ENCODE measurements at places on chromosomes 1 and 21.
A peak's percentile ranks its signal among the peaks of the same experiment; 100 is the strongest.

GRCh38 chr1:245306020-245306419 is 151.2 kb downstream of the KIF26B start:
- DNase-seq: no peak

DNA sequence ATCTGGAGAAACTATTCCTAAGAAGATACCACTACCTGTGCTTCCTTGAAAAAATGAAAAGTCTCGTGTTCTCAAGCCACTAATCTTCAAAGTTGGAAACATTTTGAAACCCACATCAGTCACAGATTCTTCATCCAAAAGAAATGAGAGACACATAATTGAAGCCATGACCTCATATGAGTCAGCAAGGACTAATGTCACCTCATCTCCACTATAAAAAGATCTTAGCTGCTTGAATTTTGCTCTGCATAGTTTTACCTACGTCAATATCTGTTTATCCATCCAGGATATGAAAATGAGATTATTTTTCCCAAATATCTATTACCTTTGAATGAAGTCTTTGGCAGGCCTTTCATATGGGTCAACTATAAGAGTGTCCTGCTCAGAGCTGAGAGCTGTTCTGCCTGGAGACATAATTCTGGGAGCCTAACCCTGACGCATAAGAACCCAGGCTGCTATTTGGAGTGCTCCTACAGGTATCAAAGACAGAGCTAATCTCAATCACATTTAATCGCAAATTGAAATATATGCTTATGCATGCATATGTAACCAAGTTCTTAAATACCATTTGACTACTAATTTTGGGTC is 312.5 kb upstream of the PKN2 start:
- no peak for DNase-seq

DNA sequence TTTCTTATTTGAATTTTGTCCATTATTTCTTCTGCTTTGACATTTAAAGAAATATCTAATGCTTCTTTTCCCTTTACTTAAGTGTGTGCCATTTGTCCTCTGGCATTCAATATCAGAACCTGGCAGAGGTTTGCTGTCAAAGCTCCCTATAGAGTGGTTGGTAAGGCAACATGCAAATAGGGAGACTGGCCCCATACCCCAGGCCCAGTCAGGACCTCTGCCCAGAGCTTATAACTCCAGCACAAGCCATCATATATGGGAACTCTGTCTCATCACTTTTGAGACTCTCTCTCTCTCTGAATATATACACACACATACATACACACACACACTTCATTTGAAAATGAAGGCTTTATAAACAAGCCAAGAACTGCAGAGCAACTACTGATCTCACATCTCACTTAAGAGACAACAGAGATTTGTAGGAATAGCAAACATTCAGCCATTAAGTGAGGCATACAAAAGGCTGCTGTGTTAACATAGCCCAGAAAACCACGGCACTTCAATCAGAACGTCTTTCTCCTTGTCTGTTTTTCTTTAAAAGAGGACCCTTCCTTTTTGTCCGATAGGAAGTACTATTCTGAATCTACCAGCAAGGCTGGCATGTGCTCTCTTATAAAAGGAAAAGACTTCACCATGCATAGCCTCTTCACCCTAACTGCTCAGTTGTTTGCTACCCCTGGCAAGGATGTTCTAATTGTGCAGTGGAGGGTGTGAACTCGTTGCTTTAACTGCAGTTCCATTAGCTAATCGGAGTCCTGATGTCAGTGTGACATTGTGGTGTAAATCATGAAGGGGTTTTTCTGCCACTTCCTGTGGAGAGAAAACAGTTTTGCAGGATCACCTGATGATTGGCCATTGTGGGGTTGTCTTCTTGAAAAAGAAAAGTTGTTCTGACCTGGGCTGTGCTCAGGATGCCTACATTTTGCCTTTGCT is 101.7 kb downstream of the NR5A2 start:
- DNase-seq: peak; percentile 4

DNA sequence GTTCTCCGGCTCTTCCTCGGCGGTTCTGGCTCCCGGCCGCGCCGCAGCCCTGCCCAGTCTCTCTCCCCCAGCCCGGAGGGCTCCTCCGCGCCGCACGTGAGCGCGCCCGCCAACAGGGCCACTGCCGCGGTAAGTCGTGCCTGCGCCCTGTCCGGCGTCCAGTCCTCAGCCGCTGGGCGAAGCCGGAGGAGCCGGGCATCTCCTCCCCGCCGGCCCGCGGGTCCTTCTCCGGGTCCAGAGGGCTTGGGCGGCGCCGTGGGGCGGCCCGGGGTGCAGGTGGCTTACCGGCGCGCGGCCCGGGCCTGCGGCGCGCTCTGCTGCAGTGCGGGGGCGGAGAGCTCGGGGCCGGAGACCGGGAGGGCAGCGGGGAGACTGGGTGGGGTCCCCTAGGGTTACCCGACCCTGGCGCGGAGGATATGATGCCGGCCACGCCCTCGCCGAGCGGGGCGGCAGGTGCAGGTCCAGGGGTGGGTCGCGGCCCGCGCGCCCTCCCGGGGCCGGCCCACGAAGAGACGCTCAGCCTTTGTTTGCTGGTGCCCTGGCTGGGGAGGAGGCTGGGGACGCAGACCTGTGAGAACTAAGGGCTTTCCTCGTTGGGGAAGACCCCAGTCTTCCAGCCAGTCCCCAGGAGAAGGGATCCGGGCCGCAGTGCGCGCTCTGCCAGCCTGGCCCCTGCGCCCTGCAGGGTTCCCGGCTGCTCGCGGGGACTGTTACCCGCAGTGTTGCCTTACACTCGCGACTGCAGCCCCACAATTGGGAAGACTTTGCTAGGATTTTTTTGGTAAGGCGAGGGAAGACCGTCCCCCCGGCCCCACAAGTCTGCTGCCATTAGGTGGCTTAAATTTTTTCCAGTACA is at the start of gene DOP1B:
DOP1B (plus strand) TSS at position 10 of the 856 bp plus-strand sequence. CDS start 7,910 bp downstream, outside the sequence.
- DNase-seq: no peak

GRCh38 chr1:74508449-74508848 is 4.0 kb downstream of the LRRC53 start:
- DNase-seq: no peak

DNA sequence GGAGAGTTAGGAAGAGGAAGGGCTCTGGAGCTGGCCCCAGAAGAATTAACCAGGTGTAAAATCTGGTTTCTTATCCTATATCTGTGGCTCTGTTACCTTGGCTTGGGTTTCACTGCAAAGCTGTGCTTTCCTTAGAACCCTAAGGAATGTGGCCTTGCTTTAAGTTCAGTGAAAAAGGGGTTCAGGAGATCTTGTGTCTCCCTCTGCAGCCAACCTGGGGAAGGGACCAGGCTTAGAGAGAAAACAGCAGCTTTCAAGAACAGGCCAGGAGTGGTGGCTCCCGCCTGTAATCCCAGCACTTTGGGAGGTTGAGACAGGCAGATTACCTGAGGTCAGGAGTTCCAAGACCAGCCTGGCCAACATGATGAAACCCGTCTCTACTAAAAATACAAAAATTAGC is 16.1 kb upstream of the MYCL start:
- DNase-seq: no peak

DNA sequence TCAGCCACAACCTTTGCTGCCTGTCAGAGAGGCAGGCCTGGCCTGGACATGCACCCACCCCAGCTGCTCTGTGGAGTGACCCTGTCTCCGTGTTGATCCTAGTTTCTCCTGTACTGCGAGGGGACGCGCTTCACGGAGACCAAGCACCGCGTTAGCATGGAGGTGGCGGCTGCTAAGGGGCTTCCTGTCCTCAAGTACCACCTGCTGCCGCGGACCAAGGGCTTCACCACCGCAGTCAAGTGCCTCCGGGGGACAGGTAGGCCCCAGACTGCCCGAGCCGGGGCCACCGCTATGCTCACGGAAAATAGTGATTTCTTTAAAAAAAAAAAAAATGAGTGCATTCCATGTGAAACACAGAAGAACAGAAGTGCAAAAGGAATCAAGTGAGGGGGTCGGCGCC is 41.6 kb upstream of the TRAPPC10 start:
- no peak for DNase-seq

DNA sequence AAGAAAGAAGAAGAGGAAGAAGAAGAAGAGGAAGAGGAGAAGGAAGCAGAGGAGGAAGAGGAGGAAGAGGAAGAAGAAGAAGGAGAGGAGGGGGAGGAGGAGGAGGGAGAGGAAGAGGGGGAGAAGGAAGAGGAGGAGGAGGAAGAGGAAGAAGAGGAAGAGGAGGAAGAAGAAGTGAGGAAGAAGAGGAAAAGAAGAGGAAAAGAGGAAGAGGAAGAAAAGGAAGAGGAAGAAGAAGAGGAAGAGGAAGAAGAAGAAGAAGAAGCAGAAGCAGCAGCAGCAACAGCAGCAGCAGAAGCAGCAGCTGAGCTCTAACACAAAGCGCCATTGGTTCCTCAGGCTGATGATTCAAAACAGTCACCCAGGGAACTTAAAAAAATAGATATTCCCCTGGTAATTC is 34.0 kb downstream of the DNAI4 start:
- no peak for DNase-seq

GRCh38 chr1:58331156-58331555 is 215.4 kb downstream of the OMA1 start:
- no peak for DNase-seq

- DNase-seq: no peak
Observed at GRCh38 chr1:81606656-81607055, 194.1 kb upstream of the ADGRL2 start.

- no peak for DNase-seq
Observed at GRCh38 chr1:245578771-245579170, 424.0 kb downstream of the KIF26B start.

DNA sequence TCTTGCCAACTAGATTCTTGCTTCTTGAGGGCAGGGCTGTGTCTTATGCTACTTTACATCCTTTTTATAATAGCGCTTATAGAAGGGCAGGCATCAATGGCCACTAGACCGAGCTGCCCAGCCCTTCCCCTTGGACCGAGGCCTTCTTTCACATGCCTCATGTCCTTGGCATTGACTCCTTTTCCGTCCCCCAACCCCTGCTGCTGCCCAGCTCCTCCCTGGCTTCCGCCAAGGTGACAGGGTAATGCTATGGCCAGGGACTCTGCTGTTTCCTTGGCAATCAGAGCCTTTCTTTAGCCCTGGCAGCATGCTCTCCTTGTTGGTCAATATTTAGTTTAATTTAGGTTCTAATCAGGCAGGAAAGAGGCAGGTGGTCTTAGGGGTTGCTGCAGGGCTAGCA is 48.2 kb downstream of the DDX20 start:
- DNase-seq: no peak

DNA sequence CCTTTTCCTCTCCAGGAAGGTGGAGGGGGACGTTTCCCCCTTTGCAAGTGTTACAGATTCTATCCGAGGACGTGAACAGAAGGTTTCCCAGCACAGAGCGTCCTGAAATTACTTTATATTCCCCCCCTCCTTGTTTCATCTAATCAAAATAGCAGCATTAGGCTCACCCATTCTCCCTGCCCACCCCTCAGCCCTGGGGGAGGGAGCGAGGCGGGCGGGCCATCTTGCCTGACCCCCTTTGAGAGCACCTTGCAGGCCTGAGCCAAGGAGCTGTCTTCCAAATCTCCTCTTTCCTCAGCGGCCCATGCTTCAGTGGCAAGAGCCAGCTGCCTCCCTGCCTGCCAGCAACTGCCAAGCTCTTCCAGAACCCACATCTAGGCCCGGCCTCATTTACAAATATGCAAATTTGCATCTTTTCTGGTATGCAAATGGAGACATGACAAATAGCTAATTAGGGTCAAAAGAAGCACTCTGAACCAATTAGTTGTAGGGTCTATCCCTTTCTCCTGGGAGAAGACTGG is 69.1 kb upstream of the POU3F1 start:
- no peak for DNase-seq

GRCh38 chr1:209728466-209728865 is 23.8 kb downstream of the HSD11B1 start:
- DNase-seq: no peak

GRCh38 chr1:104266612-104267011 is 516.9 kb downstream of the AMY1C start:
- DNase-seq: no peak

DNA sequence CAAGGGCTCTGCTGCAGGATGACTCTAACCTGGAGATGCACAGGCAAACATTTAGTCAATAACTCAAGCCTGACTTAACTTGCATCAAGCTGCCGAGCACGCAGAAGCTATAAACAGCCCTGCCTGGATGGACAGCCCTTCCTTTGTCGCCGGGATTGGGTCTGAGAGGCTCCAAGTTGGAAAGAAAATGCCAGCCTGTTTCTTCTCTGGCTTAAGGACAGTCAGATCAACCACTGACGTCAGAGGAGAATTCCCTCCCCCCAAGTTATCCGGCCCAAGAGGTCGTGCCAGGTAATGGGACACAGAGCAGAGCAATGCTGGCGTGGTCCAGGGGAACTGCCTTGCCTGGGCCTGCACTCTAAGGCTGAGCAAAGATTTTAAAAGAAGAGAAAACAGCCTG is 27.1 kb upstream of the LRRC38 start:
- DNase-seq: no peak

DNA sequence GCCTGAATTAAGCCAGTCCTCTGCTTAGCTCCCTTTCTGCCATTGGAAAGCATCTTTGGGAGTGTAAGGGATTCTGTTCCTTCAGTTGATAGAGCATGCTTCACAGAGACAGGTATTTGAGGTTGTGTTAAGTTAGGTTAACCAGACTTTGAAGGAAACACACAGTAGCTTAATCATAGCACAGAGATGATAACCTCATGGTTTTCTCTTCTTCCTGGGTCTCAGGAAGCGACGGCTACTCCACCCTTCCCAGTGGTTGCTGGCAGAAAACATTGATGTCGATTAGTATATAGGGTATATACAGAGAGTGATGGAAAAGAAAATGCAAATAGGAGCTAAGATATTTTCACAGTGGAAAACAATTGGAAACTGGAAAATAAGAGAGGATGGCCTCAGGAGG is 42.0 kb downstream of the S1PR1 start:
- peak; percentile 42 for DNase-seq

DNA sequence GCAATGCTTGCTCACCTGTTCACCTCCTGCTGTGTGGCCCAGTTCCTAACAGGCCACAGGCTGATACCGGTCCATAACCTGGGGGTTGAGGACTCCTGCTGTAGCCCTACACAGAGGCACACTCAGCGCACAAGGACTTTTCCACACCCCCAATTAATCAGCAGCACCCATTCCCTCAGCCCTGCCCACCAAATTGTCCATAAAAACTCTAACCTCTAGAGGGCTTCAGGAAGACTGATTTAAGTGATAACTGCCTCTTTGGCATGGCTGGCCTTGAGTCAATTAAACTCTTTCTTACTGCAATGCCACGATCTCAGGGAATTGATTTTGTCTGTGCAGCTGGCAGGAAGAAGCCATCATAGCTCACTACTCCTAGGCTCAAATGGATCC is 71.3 kb upstream of the MUTYH start:
- no peak for DNase-seq

GRCh38 chr1:75969550-75969949 is 37.3 kb upstream of the ASB17 start:
- DNase-seq: no peak

DNA sequence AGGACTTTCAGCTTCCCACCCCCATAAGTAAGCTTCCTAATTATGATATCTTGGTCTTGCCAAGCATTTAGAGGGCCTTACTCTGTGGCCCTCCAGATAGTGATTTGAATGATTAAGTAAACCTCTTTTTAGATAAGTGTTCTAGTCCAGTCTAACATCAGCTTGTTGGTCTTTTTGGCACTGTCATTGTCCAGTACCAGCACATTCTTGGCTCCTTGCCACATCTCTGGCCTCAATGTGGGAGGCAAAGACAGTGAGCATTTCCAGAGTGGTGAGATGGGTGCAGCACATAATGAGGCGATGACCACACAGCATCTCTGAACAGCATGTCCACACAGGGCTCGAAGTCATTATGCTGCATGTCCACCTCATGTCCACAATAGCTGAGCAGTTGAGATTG is 6.1 kb downstream of the CAPZA1 start:
- DNase-seq: no peak
